ENCODE measurements at places on chromosomes 1 and 21.
A peak's percentile ranks its signal among the peaks of the same experiment; 100 is the strongest.

DNA sequence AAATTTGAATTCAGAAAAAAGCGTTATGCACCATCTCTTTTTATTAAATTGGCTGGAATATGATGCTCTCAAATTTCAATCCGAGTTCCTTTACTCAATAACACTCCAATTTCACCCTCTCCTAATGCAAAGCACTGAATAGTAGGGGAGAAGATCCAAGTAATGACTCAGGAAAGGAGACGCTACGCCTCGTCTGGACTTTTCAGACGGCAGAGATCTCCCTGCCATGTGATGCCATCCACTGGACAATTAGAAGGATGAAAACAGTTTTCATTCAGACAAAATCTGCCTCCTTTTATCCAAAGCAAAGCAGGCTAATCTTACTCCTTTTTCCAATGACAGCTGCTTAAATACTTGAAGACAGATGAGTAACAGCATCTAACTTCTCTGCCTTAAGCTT lies 242.4 kb upstream of the GREM2 start:
- DNase-seq = no peak

GRCh38 chr1:192575499-192576189 lies at the start of gene RGS1:
RGS1 (plus strand) TSS chr1:192575773; CDS start chr1:192575793, 20 bp downstream.
- peak; percentile 96 for DNase-seq

GRCh38 chr1:232547938-232548484 lies 81.9 kb downstream of the SIPA1L2 start:
- DNase-seq = no peak

- peak; percentile 88 for DNase-seq
Observed at GRCh38 chr1:109399326-109399957, 1.7 kb upstream of the SORT1 start.

DNA sequence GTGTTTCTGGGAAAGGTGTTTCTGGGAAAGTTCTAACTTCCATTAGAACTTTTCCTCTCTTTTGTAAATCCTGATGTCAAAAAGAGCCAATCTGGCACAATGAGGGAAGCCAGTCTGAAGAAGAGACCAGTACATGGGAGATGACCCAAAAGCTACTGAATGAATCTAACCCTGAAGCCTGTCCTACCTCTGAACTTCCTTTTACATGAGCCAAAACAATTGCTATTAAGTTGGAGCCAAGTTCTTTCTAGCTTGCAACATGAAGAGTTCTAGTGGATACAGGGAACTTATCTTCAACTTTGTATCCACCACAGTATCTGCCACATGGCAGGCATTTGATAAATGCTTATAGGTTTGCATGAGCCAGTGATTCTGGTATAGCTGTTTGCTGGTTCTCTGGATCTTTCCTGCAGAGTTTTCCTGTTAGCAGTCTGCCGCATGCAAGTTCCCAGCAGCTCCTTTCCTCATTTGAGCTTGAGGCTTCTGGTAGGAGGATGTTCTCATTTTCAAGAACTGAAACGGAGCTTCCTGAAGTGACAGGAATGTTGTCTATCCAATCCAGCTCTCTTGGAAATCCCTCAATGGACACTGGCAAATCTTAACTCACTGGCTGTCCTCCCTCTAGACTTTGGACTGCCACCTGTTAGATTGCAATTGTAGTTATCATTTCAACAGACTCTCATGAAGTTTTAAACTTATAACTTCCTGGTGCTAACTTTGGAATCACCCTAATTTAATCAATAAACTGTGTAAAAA lies 73.1 kb upstream of the LPGAT1 start:
- DNase-seq = no peak

DNA sequence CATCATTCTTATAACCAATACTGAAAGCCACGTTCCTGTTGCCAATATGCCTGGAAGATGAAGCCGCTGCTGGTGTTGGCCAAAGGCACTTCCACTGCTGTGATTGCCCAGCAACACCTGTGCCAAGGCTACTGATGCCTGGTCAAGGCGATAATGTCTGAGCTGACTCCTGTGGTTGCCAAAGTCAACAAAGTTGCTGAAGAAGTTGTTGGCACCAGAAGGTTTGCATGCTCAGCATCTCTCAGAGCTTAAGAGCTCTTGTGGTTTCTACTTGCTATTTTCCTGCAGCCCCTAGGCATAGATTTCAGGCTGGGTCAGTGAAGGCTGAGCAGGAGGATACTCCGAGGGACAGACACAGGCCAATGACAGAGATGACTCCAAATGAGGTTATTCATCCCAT lies 63.4 kb upstream of the RAB3GAP2 start:
- DNase-seq = no peak

DNA sequence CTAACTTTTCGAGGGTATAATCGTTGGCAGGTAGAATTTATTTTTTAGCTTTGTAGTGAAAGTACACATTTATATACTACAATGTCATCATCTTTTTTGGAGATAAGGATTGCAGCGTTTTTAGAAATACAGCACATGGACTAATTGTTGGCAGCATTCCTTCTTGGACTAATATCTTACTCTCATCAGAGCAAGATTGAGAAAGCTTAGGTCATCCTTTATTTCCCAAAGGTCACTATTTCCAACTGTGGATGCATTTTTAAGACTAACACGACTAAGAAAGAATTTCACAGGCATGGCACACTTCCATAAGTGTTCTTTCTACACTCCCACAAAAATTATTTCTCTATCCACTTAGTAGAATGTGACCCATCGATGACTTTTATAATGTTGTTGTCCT lies 732.3 kb downstream of the NCAM2 start:
- DNase-seq = no peak

GRCh38 chr1:15939181-15940109 lies 36.5 kb downstream of the ZBTB17 start:
- no peak for DNase-seq

DNA sequence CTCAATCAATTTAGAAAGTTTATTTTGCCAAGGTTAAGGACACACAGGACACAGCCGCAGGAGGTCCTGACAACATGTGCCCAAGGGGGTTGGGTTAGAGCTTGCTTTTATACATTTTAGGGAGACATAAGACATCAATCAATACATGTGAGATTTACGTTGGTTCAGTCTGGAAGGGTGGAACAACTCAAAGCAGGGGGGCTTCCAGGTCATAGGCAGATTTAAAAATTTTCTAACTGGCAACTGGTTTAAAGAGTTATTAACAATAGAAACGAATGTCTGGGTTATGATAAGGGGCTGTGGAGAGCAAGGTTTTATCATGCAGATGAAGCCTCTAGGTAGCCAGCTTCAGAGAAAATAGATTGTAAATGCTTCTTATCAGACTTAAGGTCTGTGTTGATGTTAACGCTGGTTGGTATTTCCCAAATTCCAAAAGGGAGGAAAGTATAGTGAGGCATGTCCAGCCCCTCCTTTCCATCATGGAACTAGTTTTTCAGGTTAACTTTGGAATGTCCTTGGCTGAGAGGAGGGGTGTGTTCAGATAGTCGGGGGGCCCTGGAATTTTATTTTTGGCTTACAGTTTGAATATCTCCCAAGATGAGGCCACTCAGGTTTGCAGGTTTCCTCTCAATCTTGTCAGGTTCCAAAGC lies 31.0 kb upstream of the TGFBR3 start:
- DNase-seq = no peak
